ENCODE measurements at places on chromosomes 1 and 21. TPM values are rescaled to one million over a fixed set of nuclear protein-coding genes. Genes with fewer than 3 reads are reported as not detected.
A peak's percentile ranks its signal among the peaks of the same experiment; 100 is the strongest.

HHAT gene
- 1.5 TPM for total RNA-seq

DSCAM gene
- total RNA-seq, result not detected

GRIK1 gene
- not detected for total RNA-seq

LCE3B gene
- not detected for total RNA-seq

S100A7A gene
- not detected for total RNA-seq

PTPN22 gene
- 82.5 TPM for total RNA-seq

NLRP3 gene
- total RNA-seq, result 0.63 TPM

C1orf226 gene
- total RNA-seq, result 0.26 TPM

OR2M3 gene
- total RNA-seq, result not detected

DNA sequence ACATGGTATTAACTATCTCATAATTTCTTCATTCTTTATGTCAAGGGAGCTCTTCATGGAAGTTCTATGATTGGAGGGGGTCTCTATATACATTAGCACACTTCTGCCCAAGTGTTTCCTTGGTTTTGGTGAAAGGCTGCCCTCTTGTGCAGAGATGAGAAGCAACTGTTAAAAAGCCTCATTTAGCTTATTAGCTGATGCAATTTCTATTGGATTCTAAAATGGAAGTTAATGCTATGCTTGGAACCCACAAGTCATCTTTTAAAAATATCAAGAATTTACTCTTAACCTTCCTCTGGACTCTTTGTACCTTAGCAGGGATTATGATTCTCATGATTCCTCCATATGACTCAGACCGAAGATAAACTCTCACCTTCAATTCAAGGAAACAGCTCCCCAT is 328.9 kb downstream of the PTBP2 start:
- no peak for DNase-seq

GRCh38 chr1:239306426-239306825 is 79.9 kb upstream of the CHRM3 start:
- DNase-seq, result no peak

GRCh38 chr1:2046953-2047748 is 3.1 kb upstream of the PRKCZ start:
- DNase-seq, result no peak

- no peak for DNase-seq
Observed at GRCh38 chr1:49765034-49765433, 258.7 kb downstream of the AGBL4 start.

DNA sequence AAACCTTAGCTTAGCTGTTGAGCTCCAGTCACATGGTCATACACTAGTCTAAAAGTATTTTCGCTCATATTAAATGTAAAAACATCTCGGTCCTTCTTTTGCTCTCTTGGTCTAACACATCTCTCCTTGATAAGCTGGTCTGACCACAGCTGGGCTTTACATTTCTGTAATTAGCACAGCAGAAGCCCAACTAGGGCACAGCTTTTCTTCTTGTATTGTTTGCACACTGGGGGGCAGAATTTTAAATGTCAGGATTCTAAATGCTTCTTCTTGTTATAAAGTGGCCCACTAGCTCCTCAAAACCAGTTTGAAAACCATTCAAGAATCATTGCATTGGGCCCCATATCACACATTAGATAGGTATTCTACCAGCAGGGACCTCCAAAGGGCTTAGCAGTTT is 289.1 kb upstream of the PKN2 start:
- DNase-seq, result no peak

DNA sequence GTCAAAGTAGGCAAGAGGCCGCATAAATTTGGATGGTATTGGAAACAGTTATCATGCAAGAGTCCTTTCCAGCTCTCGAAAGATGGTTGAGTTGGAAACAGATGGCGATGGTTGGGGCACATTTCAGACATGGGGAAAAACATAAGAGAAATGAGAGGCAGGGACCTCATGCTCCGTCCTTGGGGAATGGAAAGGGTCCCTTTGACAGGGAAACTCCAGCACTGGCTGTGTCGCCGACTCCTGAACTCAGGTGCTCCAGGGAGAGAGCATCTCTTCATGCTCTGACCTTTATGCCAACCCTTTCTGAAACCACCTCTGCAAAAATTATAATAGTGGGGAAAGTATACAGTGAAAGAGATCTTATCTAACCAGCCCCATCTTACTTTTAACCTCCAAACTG is 36.8 kb upstream of the COL6A2 start:
- no peak for DNase-seq

GRCh38 chr21:46605767-46606426 is 1.0 kb upstream of the S100B start:
- peak; percentile 49 for DNase-seq

DNA sequence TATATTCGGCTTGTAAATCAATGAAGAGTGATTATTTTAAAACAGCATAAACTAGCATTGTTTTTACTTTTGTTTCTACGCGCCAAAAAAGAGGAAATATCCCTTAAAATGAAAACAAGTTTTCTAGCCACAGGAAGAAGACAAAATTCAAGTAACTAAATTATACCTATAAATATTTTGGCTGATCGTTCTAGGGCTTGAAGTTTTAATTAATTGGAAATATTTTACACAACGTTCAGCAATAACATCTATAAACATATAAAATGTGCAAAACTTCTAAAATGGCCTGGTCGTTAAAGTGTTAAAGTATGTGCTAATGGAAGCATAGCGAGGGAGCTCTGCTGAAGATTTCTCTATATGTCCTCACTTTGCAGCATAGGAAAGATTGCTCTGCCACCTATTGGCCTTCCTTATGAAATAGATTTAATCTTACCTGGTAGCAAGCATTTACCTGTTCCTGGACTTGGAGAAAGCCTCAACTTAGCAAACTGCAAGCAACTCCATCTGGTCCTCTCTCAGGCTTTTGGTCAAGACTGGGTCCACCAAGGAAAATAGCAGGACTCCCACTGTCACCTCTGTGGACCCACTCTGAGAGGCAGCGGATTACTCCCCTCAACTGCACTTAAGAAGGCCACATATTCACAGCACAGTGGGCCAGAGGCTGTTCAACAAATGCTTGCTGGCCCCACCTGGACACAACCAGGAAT is 351.3 kb upstream of the RUNX1 start:
- peak; percentile 39 for DNase-seq

DNA sequence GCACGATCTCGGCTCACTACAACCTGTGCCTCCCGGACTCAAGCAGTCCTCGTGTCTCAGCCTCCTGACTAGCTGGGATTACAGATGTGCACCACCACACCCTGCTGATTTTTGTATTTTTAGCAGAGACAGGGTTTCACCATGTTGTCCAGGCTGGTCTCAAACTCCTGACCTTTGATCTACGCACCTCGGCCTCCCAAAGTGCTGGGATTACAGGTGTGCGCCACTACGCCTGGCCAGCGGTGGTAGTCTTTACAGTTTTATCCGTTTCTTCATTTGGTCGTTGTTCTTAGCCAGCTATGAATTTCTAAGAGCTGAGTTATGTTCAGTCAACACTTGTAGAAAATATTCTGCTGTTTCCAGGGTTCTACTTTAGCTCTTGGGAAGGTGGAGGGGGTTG is 53.3 kb downstream of the AKNAD1 start:
- no peak for DNase-seq

DNA sequence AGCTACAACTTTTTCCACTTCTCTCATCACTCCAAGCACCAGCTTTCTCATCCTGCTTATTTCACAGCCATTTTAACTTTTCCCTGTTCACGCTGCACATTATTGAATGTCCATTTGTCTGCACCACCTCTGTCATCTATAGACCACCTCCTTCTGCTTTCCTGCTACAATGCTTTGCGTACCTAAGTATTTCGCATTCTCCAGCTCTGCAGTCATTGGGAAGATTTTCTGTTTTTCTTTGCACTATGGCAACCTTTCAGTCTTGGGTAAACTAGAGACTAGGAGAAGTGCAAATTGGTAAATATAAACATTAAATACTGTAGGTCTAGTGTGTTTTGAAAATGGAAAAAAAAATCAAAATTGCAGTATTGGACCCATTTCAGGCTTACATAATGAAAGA is 835 bp downstream of the CCDC30 start:
- DNase-seq, result no peak

- no peak for DNase-seq
Observed at GRCh38 chr1:225651376-225651871, 1.5 kb downstream of the ENAH start.

DNA sequence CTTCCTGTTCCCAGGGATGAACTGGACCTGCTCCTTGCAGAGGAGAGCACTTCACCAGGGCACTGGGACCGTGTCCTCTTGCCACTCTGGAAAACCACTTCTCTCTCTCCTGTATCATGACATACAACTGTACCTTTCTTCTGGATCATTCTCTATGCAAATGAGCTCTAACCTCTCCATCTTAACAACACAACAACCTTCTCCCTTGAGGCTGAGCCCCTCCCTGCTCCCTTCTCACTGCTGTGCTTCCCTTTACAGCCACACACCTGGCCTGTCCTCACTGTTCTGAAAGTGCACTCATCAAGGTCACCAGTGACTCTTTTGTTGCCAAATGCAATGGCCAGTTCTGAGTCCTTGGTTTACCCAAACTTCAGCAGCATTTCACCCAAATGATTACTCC is 54.5 kb upstream of the MRPS6 start:
- no peak for DNase-seq

DNA sequence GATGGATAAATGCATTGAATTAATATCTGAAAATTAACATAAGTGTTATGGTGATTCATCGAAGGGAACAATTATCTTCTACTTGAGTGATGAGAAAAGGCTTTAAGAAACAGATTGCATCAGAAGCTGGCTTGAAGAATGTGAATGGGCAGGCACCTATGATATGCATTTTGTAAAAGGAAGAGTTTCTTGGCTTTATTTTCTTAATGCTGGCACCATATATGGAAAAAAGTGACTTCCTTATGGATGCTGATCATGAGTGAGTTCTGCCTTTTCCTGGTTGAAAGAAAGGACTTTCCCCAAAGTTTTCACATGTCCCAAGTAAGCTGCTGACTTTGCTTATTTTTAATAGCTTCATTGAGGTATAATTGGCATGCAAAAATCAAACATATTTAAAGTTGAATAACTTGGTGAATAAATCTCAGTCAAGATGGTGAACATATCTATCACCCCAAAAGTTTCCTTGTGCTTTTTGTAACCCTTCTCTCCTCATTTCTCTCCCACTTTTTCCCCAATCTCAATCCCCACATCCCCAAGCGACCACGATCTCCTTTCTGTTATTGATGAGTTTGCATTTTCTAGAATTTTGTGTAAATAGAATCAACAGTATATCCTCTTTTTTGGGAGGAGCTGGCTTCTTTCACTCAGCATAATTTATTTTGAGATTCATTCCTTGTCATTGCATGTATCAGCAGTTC is 74.2 kb downstream of the SPATA46 start:
- no peak for DNase-seq

DNA sequence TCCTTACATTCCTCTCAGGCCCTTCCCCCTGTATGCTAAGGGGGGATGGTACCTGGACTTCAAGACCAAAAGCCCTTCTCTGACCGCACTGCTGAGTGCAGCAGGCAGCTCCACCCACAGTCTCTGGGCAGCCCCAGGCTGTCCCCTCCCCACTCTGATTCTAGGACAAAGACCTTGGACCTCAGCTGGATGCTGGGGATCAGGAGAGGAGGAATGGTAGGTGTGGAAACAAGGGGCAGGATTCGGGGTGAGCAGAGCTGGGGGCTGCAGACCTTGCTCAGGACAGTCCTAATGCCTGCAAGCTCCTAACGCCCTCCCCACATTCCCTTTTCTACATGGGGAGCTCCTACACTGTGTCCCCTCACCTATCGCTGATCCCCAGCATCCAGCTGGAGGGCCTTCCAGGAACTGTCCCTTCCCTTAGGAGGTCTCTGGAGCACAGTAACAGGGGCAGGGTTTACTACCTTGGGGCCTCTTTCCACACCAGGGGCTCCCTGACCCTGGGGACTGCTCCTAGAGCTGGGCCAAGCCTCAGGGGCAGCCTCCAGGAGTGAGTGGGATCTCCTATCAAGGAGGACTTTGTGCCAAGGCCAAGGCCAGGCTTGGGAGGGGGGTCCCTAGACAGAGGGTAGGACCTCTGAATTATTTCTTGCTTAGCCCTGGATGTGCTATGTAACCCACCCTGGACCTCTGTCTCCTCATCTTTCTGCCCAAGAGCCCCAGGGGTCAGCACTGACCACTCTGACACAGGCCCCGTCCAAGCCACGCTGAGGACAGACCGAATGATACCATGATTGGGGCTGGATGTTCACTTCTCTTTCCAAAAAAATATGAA is 5.6 kb downstream of the CLDN19 start:
- DNase-seq, result no peak

All from activated T-cell treated with anti-CD3 and anti-CD28 coated beads, Interleukin-2, amount 50 U/mL, for 72 hours (primary cell).